Hematopoietic multipotent progenitor cell treated with erythropoietin and hydrocortisone succinate and interleukin-3 and kit ligand, for 4 days (in vitro differentiated cells): ENCODE measurements at places on chromosomes 4 and X.

GRCh38 chrX:123753656-123754350 is 21.0 kb upstream of the THOC2 start:
- DNase-seq, result no peak

DNA sequence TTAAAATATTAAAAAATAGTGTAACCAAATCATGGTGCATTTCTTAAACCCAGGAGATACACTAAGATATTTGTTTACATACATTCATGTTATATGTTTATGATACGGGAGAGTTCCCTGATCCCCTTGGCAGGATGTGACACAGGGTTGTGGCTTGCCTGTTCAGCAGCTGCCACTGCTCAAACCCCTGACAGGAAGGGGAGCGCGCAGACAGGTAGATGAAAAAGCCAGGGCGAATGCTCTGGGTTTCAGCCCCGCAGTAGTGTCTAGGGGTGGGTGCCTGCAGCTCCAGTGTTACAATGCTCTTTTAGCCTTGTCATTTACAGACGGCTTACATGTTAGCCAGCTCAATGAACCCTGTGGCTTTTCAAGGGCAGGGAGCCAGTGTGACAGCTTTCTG is 1343.8 kb upstream of the IGFBP7 start:
- no peak for DNase-seq

- peak; percentile 3 for DNase-seq
These were observed 135.7 kb upstream of the MAMLD1 start for GRCh38 chrX:150227321-150227860.

- no peak for DNase-seq
These were observed 355.5 kb downstream of the KCNIP4 start for GRCh38 chr4:21592970-21593670.

- DNase-seq, result peak; percentile 26
These were observed 28.6 kb downstream of the IDS start for GRCh38 chrX:149476513-149476912.
